ENCODE measurements at places on chromosomes 13 and 19.

DNA sequence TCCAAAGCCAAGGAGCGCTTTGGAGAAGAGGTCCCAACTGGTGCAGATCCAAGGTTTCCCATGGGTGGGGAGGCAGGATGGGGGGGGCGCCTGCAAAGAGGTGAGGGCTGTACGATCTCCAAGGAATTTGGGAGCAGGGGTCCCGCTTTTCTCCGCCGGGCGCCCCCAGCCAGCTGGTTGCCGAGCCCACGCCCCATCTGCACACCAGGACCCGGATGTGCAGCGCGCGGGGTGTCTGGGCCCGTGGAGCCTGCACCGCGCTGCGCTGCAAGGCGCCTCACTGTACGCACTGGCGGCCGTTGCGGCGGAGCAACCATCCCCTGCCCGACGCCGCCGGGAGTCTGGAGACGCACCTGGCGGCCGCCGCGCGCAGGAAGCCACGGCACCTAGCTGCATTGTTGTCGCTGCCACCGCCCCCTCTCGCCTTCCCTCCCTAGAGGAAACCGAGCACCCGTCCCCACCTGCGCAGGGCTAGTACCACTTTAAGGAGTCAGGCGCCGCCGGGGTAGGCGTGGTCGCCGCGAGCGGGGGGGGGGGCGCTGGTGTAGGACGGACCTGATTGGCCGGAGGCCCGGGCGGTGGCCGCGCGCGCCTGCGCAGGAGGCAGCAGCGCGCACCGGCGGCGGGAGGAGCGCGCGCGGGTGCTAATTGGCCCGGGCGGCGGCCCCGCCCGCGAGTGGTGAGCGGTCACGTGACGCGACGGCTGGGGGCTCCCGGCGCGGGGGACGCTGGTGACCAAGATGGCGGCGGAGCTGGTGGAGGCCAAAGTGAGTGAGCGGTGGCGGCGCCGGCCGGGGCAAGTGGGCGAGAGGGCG lies at the start of gene PIAS4:
Gene PIAS4 (plus strand): TSS at position 716 of the 815 bp plus-strand sequence. CDS start 25 bp downstream, at position 741.
- peak; percentile 93 for DNase-seq

GRCh38 chr19:12696366-12697335 lies at the start of gene FBXW9:
TSS of gene FBXW9 (minus strand) at chr19:12696631. CDS start at chr19:12696581, 50 bp downstream.
- peak; percentile 98 for DNase-seq

DNA sequence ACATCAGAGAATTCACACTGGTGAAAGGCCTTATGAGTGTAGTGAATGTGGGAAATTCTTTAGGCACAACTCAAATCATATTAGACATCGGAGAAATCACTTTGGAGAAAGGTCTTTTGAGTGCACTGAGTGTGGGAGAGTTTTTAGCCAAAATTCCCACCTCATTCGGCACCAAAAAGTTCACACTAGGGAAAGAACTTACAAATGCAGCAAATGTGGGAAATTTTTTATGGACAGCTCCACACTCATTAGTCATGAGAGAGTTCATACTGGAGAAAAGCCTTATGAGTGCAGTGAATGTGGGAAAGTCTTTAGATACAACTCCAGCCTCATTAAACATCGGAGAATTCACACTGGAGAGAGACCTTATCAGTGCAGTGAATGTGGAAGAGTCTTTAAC lies 10.1 kb downstream of the ZNF17 start:
- DNase-seq, result no peak

DNA sequence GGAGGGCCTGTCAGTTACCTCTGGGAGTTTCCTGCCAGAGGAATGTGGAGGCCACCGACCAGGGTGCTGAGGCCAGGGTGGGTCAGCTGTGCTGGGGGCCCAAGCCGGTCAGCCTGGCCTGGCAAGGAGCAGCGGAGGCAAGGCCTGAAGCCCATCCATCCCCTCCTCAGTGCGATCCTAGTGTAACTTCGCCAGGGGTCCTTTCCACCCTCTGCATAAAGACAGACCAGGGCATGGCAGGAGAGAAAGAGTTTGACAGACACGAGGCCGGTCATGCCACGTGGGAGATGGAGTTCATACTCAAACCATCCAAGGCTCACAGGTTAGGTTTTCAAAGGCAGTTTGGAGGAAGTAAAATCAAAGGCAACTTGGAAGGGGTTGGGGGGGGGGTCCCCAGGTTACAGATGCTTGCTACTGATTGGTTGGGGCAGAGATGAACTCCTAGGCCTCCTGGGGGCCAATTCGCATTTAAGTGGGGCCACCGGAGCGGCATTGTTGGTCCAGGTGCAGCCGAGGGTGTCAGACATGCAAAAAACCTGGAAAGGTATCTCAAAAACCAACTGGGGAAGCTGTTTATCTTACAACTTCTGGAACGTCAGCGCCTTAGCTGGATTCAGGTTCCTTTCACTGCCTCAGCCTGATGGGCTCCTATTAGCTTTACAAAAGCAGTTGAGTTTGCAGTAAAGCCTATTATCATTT lies 36.8 kb upstream of the DPRX start:
- no peak for DNase-seq

- no peak for DNase-seq
These were observed 117.1 kb downstream of the TSHZ3 start for GRCh38 chr19:31232180-31232579.

- DNase-seq, result no peak
These were observed 1016.0 kb downstream of the UQCRFS1 start for GRCh38 chr19:28196961-28197360.

- DNase-seq, result no peak
These were observed at the start of gene PDE4C for GRCh38 chr19:18225702-18226468. TSS of gene PDE4C (minus strand) at chr19:18226438. CDS start at chr19:18226415, 23 bp downstream.

GRCh38 chr19:9586764-9587163 lies 2.5 kb upstream of the ZNF121 start:
- DNase-seq, result peak; percentile 75

GRCh38 chr13:79709471-79709870 lies 228.5 kb downstream of the NDFIP2 start:
- no peak for DNase-seq

DNA sequence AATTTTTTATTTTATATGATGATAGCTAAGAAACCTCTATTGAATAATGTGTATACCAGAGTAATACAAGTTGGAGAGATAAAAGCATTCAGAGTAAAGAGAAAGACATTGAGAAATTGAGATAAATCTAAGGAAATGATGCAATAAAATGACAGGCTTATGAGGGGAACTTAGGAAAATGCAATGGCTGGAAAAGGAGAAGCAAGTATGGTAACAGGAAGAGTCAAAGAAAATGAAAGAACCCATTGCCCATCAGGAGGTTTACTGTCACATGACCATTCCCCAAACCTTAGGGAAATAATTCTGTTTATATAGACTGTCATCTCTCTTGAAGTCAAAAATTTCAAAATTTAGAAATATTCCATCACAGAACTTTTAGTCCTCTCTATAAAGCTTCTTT lies 808.0 kb upstream of the PRR20A start:
- DNase-seq, result no peak

DNA sequence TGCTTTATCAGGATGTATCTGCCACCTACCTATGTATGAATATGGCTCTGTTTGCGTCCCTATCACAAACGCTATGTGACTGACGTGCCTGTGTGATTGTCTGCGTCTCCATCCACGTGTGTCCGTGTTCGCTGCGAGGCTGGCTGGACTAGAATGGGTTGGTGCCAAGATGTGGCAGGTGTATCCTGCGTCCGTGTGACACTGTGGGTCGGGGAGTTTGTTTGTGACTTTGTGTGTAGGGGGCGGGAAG lies 6.7 kb upstream of the HOOK2 start:
- DNase-seq, result no peak

GRCh38 chr19:39156326-39157230 lies 31.0 kb downstream of the PAK4 start:
- no peak for DNase-seq

DNA sequence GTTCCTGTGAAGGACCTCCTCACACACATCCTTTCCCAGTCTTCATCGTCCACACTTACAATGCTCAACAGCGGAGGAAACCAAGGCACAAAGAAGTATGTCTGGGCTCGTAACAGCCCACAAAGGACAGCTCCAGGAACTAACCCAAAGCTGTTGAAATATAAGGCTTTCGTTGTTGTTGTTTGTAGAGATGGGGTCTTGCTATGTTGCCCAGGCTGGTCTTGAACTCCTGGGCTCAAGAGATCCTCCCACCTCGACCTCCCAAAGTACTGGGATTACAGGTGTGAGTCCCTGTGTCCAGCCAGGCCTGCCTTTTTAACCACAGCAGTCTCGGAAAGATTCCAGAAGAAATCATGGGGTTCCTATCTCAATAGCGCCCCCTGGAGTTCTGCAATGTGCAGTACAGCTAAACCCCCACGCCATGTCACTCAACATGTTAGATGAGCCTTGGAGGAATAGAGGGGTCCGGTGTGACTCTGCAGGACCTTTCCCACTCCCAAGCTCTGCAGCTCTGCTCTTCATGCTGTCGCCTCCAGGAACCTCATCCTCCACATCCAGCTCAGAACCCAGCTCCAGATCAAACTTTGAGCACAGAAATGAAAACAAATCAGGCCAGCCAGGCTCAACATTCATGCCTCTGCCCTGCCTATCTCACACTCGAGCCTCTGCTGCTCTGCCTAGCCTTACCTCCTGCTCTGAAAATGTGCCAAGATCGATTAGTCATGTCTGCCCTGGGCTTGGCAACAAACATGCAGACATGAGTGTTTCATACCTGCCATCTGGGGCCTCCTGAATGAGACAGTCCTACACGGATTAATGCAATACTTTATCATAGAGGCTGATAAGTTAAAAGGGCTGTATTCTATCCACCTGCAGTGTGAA lies 7.5 kb downstream of the PLA2G4C start:
- DNase-seq, result no peak

DNA sequence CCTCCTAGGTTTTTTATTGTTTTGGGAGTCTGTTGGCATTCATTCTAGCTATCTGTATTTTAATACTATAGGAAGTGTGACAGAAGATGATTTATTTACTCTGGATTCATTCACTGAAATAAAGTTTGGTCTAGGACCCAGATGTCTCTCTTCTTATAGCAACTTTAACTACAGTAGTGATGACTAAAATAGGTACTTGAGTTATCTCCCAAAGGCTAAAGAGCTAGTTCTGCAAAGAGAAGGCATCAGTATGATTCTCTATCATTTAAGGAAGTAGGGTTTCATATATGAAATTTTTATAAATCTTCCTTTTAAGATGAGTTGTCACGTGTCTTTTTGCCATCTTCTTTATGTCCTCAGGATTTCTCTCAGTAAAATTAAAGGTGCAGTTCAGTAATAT lies 507.4 kb downstream of the KCTD12 start:
- DNase-seq, result no peak

DNA sequence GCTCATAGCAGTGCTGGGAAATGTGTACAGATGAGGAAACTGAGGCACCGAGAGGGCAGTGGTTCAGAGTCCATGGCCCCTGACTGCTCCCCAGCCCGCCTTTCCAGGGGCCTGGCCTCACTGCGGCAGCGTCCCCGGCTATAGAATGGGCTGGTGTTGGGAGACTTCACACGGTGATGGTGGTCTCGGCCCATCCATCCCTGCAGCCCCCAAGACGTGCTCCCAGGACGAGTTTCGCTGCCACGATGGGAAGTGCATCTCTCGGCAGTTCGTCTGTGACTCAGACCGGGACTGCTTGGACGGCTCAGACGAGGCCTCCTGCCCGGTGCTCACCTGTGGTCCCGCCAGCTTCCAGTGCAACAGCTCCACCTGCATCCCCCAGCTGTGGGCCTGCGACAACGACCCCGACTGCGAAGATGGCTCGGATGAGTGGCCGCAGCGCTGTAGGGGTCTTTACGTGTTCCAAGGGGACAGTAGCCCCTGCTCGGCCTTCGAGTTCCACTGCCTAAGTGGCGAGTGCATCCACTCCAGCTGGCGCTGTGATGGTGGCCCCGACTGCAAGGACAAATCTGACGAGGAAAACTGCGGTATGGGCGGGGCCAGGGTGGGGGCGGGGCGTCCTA lies 15.9 kb downstream of the LDLR start:
- no peak for DNase-seq

DNA sequence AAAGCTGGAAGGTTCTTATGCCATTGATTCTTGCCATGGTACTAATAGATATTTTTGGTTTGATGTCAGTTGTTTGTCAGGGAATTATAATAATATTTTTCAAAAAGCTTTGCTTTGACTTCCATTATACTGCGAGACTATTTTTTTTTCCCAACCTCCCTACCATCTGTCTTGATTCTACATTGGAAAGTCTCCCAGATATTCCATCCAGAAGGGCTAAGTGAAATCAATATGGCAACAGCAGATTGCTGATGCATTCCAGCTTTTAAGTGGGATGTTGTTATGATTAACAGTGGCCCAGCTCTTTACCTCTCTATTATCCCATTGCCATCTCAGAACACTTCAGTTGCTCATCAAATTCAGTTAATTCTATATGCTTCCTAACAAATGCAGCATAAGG lies 247.4 kb downstream of the OXGR1 start:
- DNase-seq, result no peak

GRCh38 chr19:35124098-35125060 lies 8.8 kb downstream of the FXYD3 start:
- peak; percentile 88 for DNase-seq

- no peak for DNase-seq
These were observed 46.9 kb upstream of the UQCRFS1 start for GRCh38 chr19:29259867-29260281.

GRCh38 chr19:45251452-45252354 lies 632 bp downstream of the MARK4 start:
- DNase-seq, result peak; percentile 7

GRCh38 chr19:16899566-16900075 lies 10.8 kb downstream of the F2RL3 start:
- no peak for DNase-seq

DNA sequence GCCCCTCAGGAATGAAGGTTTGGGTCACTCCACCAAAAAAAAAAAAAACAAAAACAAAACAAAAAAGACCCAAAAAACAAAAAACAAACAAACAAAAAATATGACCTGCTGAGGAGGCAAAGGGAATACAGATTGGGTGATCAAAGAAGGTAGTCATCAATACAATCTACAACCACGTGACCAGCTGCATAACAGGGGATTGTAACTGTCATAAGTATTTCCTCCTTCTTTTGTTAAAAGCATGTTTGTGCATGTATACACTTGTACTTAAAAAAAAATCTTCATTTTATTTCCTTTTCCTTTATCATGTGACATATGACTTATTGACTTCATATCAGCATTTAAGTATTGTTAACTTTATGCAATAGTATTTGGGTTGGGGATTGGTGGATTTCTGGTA lies 165.1 kb upstream of the IRS2 start:
- no peak for DNase-seq

DNA sequence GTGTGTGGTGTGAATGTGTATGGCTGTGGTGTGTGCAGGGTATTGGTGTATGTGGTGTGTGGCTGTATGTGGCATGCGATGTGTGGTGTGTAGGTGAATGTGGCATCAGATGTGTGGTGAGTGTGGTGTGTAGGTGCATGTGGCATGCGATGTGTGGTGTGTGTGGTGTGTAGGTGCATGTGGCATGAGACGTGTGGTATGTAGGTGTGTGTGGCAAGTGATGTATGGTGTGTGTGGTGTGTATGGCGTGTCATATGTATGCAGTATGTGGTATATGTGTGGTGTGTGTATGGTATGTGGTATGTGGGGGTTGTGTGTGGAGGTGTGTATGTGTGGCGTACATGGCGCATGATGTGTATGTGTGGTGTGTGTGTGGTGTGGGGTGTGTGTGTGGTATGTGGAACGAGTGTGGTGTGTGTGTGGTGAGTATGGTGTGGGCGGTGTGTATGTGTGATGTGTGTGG lies 63.4 kb downstream of the PEPD start:
- no peak for DNase-seq
